ENCODE measurements at places on chromosomes 11 and 22.

DNA sequence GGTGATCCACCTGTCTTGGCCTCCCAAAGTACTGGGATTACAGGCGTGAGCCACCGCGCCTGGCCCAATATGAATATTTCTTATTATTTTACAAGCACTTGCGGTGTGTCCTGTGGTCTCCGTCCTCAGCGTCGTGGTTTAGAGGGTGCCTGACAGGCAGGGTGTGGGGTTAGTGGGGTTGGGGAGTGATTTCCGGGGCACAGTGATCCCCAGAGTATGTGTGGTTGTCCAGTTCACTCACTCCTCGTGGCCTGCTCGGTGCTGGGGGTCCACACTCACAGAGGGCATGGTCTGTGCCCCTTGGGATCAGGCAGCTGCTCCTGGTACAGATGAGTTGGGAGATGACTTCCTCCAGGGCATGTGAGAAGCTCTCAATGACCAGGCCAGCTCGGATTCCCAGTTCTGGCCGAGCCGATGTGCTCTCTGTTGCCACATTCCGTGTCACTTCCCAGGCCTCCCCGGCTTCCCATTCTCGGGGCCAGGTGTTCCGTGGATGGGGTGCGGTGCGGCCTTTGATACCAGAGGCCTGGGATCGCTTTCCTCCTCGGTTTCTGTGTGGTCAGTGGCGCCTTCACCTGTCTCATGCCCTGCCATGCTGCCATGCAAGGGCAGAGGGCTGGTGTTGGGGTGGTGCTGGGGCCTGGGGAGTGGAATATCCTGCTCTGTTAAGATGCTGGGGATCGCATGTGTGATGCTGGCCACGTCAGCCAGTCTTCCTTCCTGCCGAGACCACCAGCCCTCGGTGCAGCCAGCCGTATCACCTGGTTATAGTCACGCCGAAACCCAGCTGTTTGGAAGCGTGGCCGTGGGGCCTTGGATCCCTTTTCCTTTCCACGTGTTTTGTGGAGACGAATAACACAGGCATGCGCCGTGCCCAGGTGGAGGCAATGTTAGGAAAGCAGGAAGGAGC, 39.6 kb downstream of the PARVB start:
- peak; percentile 29 for DNase-seq

DNA sequence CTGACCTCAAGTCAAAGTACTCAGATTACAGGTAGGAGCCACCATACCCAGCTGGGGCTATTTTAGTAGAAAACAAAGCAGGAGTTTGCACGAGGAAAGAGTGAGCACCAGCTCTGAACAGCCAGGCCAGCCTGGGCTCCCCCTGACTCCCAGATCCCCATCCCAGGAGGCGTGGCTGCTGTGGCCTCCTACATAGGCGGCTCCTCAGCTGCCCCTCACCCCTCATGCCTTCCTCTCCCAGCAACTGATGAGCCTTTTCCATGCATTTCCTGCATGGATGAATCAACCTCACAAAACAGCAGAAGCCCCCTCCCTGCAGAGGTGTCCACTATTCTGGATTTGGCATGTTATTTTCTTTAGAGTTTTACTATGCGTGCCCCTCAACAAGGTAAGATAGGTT, 10.5 kb upstream of the FLRT1 start:
- DNase-seq, result no peak

GRCh38 chr11:79097246-79097875, 343.5 kb downstream of the TENM4 start:
- no peak for DNase-seq

GRCh38 chr11:109847621-109848020, 245.6 kb upstream of the ZC3H12C start:
- no peak for DNase-seq

GRCh38 chr11:115720602-115721245, 216.5 kb upstream of the CADM1 start:
- no peak for DNase-seq

GRCh38 chr11:45658292-45658991, 7.0 kb downstream of the CHST1 start:
- no peak for DNase-seq

- no peak for DNase-seq
These were observed 144.1 kb downstream of the CTTN start for GRCh38 chr11:70542406-70542805.

GRCh38 chr22:21446128-21446826, 20.9 kb upstream of the TMEM191C start:
- no peak for DNase-seq

DNA sequence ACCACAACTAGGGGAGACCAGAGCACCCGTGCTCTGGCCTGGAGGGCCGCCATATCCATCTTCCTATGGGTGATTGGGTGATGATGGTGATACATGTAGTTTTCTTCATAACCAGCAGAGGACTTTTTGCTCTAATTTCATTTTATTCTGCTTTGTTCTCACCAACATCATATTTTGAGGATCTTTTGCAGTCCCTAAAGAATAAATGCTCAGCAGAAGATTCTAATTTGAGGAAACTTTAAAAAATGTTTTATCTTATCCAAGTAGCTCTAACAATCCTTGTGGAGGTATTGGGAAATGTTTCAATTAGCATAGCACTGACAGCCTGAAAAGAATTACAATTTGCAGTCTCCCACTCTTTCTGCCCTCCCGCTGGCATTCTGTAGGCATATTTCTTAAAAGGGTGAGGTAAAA, 544.0 kb downstream of the NTM start:
- DNase-seq, result no peak

DNA sequence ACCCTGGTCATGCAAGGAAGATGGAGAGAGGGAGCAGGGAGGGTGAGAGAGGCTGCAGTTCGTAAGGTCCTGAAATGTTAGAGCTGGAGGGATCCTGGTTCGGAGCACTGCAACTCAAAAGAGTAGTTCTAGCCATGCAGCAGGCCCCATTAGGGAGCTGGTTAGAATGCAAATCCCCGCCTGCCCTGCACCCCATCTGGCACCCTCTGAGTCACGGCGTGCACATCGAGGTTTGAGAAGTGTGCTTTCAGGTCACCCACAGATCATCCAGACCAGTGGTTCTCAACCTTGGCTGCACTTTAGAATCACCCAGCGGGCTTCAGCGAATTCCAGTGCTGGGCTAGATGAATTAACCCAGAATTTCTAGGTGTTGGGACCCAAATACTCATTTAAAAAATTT, 48.2 kb downstream of the ST3GAL4 start:
- no peak for DNase-seq

- DNase-seq, result no peak
These were observed 56.4 kb downstream of the CEP164 start for GRCh38 chr11:117384045-117384444.

DNA sequence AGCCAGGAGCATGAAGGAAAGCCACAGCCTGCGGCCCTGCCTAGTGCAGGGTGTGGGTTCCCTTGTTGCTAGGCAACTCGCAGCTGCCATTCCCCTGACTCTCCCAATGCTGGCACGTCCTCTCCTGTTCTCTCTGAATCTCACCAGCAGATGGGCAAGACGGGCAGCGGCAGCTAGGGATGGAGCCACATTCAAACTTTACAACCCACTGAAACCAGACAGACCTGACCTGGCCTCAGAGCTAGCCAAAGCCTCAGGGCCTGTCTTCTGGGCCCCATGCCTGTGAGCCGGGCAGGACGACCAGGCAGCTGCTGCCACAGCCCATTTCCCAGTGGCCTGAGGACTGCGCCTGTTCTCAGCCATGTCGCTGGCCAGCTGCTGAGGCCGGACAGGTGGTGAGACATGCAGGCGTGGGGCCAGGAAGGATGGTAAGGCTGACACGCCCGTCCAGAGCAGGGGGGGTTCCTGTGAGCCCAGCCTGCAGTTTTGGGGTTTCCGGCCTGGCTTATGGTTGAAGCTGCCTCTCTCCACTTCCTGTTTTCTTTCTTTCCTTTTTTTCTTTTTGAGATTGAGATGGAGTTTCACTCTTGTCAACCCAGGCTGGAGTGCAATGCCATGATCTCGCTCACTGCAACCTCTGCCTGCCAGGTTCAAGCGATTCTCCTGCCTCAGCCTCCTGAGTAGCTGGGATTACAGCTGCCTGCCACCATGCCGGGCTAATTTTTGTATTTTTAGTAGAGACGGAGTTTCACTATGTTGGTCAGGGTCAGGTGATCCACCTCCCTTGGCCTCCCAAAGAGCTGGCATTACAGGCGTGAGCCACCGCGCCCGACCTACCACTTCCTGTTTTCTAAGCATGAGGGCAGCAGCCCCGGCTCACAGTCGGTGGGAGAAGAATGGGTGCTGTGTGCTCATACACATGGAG, 4.1 kb downstream of the SUN2 start:
- DNase-seq, result peak; percentile 89

- DNase-seq, result no peak
These were observed 8.1 kb upstream of the GNB1L start for GRCh38 chr22:19862619-19863246.

GRCh38 chr11:10519630-10520029, 21.4 kb downstream of the RNF141 start:
- no peak for DNase-seq

DNA sequence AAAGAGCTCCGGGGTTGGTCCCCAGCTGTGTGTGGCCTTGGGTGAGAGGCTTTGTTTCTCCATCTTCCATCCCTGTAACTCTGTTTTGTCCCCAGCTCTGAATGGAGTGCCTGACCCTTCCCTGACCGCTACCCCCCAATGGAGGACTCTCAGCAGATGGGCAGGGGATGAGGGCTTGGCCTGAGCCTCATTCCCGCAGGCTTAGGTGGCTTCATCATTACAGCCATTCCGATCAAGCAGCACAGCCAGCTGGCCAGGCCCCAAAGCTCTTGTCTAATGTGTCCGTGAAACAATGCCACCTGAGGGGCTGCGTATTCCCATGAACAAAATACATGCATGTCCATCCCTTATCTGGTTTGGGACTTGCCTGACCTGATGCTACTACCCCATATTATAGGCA, 3.9 kb upstream of the CDC42EP2 start:
- DNase-seq, result no peak

- DNase-seq, result no peak
These were observed 3.8 kb upstream of the PIK3IP1 start for GRCh38 chr22:31295831-31296657.

DNA sequence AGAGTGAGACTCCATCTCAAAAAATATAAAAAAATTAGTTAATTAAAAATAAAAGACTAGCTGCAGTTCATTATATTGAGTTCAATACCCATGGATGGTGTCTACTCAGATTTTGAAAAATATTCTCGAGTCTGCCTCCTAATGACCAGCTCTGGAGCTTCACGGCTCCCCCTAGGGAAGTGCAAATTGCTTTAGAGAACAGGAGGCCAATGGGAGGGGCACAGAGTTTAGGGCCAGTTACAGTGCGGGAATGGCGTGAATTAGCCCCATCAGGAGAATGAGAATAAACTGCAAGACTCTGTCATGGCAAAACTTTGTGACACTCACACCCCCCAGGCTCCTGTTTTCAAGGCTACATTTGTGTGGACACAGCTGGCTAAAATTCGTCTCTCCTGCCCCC, 4.6 kb downstream of the FGF4 start:
- DNase-seq, result no peak

DNA sequence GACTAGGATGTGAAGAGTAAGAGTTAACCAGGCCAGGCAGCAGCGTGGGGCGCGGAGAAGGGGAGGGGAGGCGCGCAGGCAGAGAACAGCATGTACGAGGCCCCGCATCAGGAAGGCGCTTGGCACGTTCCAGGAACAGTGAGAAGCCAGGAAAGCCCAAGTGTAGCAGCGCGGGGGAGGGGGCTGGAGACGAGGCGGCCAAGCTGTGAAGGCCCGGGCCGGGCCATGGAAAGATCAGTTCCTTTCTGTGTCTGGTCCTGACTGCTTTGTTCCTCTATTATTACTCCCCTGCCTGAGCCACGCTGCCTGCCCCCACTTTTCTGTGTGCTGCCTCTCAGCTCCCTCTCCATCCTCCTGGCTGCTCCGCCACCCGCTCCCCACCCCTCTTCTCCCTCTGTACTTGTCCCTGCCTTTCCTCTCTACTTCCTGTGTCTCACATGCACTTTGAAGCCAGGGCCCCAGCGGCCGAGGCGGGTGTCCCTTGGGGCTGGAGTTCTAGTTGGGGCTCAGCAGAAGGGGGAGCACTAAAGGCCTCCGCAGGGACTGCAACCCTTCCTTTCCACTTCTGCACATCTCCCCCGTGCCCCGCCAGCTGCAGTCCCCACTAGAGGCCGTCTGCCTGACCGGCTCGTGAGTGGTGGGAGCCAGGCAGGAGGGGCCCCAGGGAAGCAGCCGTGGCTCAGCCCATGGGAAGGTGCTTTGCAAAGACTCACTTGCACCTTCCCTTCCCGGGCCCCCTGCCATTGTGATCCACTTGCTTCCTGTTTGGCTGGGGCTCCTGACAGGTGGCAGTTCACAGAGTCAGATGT, 63.7 kb downstream of the PRDM11 start:
- no peak for DNase-seq

DNA sequence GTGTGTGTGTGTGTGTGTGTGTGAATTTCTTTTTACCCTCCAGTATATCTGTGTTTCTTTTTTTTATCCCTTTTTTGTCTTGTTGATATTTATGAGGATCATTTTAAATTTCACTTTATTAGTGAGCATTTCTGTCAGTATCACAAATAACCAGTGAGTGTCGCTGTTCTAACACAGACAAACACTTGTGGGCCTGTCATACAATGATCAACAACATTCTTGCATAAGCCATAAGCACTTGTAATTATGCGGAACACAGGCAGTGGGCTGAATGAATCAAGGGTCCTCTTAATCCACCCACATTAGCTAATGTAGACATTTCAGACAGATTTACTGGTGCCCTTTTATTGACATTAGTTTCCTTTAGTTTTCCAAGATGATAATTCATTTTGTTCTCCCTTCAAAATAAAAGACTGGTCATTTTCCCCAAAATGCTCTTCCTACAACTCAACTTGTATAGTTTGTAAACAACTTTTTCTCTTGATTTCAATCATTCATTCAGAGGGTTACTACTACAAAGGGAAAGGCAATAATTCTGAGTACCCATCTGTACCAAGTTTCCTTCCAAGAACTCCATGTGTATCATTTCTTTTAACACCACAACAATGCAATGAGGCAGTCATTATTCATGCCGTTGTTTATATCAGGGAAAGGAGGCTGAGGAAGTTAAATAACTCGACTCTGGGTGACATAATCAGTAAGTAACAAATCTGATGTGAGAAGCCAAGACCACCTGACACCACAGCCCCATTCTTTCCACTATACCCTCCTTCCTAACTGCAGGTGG, 34.5 kb upstream of the ANO3 start:
- DNase-seq, result no peak

GRCh38 chr11:21963013-21963412, 229.9 kb upstream of the ANO5 start:
- no peak for DNase-seq

DNA sequence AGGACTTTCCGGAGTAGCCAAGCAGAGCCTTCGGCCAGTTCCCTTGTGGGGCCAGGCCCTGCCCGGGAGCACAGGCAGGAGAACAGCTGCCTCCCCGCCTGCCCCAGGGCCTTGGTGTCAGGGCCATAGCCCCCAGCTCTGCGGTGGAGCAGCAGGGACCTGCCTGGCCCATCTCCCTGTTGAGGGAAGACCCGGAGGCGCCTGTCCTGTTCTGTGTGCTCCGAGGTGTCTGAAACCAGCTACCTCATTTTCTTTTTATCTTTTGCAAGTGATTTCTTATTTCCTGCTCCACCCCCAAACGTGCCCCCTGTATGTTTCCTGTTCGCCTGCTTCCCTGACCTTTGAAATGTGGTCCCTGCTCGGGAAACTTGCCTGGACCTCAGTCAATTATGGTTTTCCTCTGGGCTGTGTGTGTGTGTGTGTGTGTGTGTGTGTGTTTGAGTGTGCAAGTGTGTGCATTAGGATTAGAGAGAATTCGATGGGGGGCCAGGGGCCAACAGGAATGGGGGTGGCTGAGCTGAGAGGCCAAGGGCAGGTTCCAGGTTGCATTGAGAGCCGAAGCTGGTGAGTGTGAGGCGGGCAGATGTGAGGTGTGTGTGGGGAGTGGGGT, 19.1 kb downstream of the LRP5 start:
- no peak for DNase-seq

Data from naive B cell (primary cell).